ENCODE measurements at places on chromosomes 7 and 10.

DNA sequence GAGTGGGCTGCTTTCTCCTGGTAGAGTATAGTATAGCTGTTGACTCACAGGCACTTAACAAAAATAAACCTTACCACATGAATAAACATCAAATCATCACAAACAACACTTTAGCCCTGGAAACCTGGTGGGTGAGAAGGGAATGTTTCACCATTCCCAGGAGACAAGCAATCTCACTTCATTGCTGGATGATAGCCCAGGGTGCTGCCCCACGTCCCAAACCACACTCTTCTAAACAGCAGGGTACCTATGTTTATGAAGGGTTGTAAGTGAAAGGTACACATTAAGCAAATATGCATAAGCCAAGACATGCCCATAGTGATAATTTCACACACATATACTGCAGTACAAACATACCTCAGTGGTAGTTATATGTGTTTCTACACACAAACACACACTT is 276.2 kb downstream of the FGFR2 start:
- no peak for DNase-seq

GRCh38 chr10:91924212-91925021 is 847 bp downstream of the BTAF1 start:
- DNase-seq: no peak

- DNase-seq: no peak
These were observed 842 bp downstream of the KBTBD2 start for GRCh38 chr7:32890793-32891042.

DNA sequence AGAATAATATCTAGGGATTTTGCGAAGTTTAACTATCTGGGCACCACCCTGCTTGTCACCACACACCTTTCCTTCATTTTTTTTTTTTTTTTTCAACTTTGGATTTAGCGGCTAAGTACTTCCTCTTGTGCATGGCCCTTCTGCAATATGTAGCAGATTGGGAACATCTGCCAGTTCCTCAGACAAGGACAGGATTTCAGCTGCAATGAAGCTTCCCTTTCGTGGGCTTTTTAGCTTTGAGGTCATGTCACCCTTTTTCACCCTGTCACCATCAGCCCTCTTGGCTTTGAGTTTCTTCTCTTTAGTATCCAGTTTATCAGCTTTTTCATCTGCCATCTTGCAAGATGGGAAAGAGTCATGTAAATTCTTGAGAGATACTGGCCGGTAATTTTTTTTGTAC is 81.6 kb upstream of the ETV1 start:
- DNase-seq: no peak

DNA sequence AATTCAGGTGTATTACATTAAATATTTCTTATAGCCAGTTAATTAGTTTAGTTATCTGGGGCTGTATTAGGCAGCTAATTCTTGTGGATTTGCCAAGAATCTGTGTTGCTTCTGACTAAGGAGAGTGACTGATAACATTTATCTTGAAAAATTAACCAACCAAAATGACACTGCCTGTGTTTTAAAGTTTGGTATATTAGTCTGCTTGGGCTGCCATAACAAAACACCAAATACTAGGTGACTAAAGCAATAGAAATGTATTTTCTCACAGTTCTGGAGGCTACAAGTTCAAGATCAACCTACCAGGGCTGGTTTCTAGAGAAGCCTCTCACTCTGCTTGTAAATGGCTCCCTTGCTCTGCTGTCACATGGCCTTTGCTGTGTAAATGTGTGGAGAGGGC is 12.9 kb downstream of the EXOC4 start:
- DNase-seq: no peak

All from A172 (cell line).